ENCODE measurements at places on chromosomes 11 and 22.

DNA sequence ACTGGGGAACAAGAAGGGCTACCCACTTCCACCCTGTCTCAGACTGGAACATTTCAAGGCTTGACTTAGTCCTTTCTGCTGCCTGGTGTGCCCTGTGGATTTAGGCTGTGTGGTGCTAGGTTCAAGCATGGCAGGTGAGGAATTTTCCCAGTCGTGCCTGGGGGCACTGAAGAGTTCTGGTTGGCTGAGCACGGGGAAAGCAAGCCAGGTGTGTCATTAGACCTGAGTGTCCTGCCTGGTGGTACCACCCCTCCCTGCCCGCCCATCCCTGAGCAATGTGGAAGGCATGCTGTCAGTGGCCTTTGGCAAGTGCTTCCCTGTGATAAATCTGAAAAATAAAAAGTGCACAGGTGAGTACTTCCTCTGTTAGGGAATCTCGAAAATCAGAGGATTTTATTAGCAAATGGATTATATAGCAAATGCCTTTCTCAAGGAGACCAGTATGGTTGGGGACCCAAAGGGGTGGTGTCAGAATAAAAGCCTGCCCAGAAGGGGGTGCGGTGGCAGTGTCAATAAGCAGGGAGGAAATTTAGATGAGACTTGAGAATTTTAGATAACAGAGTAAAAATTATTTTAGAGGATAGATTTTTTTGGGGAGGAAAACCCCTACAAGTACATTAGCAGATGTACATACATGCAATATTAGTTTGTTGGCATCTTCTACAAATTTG is 22.8 kb downstream of the TEAD1 start:
- DNase-seq, result no peak

DNA sequence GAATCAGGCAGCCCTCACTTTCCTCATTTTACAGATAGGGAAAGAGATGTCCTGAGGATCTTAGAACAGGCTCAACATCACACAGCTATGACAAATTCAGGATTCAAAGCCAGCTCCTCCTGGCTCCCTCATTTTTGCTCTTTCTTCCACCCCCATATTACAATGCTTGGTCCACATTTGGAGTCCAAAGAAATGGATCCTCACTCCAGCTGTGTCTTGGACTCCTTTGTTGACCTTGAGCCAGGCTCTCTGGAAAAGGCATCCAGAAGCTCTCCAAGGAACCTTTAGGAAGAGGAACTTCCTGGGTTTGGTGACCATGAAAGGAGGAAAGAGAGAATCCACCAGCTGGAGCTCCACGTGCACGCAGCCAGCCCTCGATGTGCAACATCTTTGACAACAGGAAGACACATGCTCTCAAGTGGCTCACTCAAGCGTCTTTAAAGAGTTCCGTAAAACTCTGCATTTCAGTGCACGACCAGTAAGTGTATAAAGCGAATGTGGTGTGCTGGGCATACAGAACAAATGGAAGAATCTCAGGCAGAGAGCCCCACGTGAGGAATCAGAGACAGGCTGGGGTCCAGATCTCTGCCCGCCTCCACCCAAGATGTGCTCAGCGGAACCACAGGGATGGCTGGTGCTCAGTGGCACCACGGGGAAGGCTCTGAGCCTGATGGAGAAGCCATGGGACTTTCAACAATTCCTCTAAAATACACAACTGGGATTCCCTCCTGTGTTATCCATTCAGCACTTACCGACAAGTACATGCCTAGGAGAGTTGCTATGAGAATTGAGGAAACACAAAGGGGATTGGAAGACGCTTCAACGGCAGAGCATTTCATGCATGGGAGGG is 48.4 kb downstream of the ISX start:
- no peak for DNase-seq

DNA sequence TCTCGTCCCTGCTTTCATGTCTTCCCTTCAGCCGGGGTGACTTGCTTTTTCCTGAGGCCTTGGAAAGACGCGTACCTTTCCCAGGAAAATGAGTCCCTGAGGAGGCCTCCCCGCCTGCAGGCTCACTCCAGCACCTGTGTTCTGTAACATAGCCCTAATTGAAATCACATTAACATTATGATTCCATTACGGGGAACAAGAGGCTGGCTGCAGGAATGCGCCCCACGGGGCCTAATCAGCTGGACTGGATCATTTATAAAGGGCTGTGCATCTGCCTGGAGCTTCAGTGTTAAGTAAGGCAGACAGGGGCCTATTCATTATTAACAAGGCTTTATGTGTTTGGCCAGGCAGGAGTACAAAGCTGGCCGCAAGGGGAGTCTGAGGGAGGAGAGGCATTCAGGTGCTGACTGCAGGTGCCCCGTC is 41.9 kb upstream of the TSPAN18 start:
- DNase-seq, result no peak

DNA sequence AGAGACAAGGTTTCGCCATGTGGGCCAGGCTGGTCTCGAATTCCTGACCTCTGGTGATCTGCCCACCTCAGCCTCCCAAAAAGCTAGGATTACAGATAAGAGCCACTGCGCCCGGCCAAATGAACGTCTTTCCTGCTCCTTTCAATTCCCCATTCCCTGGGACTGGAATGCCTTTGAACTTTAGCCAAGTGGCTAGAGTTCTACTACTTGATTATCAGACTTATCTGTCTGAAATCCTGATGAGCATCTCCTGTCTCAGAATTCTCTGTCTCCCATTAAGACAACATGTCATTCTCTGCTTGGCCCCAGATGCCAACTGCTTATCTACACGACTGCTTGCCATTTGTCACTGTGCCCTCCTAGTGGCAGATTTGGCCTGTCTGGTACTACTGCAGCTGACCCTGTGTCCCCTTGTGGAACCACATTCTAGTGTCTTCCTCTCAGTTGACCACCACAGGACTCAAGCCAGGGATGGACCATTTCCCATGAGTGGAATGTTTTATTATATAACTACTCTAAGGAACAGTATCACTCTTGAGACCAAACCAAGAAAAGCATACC is 33.1 kb upstream of the IPO7 start:
- DNase-seq, result no peak

- DNase-seq, result no peak
Measured at GRCh38 chr11:105224482-105225253, 85.1 kb upstream of the CARD18 start.

Data from BJ (cell line).